ENCODE measurements at places on chromosomes 11 and 22. TPM values are rescaled to one million over a fixed set of nuclear protein-coding genes. Genes with fewer than 3 reads are reported as not detected.

GRCh38 chr11:33703234-33703633 is 2.6 kb upstream of the C11orf91 start:
- H3K27ac ChIP-seq, result peak overlapping the region; percentile 54
- H3K4me1 ChIP-seq, result no peaks in the 10 kb centered on the region
- H3K27me3 ChIP-seq, result no peaks in the 10 kb centered on the region
- H3K4me3 ChIP-seq, result no peak overlapping the region

GRCh38 chr11:69834811-69835800 is 15.9 kb upstream of the FGF3 start:
- no peaks in the 10 kb centered on the region for H3K36me3 ChIP-seq
- no peak overlapping the region for H3K27ac ChIP-seq
- no peak for DNase-seq
- H3K4me3 ChIP-seq, result no peak overlapping the region

GRCh38 chr11:87583931-87584330 is 546.2 kb downstream of the TMEM135 start:
- H3K27me3 ChIP-seq, result no peaks in the 10 kb centered on the region
- H3K4me1 ChIP-seq, result no peaks in the 10 kb centered on the region
- H3K4me3 ChIP-seq, result no peak overlapping the region
- no peak overlapping the region for H3K27ac ChIP-seq
- no peaks in the 10 kb centered on the region for H3K36me3 ChIP-seq

GRCh38 chr11:58928107-58928499 is 11.2 kb upstream of the GLYATL1 start:
- H3K36me3 ChIP-seq, result no peaks in the 10 kb centered on the region
- no peak overlapping the region for H3K4me3 ChIP-seq
- H3K4me1 ChIP-seq, result no peaks in the 10 kb centered on the region
- DNase-seq, result no peak

DNA sequence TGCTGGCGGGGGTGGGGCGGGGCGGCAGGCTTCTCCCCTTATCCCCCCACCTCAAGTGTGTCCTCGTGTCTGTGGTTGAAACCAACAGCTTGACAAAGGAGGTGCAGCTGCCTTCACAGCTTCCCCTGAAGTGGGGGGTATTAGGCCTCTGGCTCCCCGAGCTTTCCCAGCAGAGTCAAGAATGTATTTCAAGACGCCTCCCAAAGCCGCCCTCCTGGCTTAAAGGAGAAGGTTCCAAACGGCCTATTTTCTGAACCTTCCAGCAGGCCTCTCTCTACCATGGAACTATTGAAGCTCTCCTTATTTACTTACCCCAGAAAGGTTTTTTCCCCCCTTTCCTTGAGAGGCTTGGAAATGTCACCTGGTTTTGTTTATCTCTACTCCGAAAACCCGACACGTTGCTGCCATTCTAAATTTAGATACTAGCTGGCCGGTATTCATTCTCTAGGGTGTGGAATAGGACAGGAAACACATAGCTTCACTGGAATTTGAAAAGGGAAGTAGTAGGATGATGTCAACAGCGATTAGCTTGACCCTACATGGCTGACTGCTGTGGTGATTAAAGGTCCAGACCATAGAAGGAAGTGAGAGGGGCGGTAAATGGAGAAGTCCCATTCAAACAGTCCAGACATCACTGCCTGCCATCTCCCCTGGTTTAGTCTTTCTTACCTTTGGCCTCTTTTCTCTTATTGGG is 671 bp upstream of the PICALM start:
- H3K4me1 ChIP-seq, result no peaks in the 10 kb centered on the region
- H3K27ac ChIP-seq, result peak overlapping the region; percentile 98
- peak overlapping the region; percentile 93 for H3K4me3 ChIP-seq

- no peak for DNase-seq
- no peak overlapping the region for H3K4me3 ChIP-seq
- no peaks in the 10 kb centered on the region for H3K4me1 ChIP-seq
Measured at GRCh38 chr22:28279888-28280287, 360.8 kb upstream of the PITPNB start.

DNA sequence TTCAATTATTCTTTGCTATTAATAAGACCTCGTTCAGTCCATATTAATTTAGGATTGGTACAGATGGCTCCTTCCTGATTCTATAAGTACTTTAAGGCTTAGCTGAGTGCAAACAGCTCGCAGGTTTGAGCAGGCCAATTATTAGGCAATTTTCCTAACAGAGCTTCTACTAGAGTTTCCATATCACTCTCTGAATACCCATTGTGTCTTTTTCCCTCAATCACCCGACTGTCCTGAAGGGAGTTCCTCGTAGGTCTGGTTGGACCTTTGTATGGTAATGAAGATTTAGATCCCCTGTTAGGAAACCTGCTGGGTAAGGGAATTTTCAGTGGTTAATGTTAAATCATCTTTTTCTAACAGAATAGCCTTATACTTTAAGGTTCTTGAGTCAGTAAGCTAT is 61.1 kb downstream of the ARHGAP42 start:
- no peaks in the 10 kb centered on the region for H3K27me3 ChIP-seq
- no peaks in the 10 kb centered on the region for H3K36me3 ChIP-seq
- no peak overlapping the region for H3K27ac ChIP-seq
- DNase-seq, result no peak

- H3K4me1 ChIP-seq, result no peaks in the 10 kb centered on the region
- H3K4me3 ChIP-seq, result no peak overlapping the region
- no peaks in the 10 kb centered on the region for H3K36me3 ChIP-seq
- no peaks in the 10 kb centered on the region for H3K27me3 ChIP-seq
Measured at GRCh38 chr11:134025082-134025429, 43.8 kb upstream of the JAM3 start.

GRCh38 chr11:128868841-128869671 is 2.0 kb upstream of the KCNJ1 start:
- H3K4me3 ChIP-seq, result no peak overlapping the region
- H3K36me3 ChIP-seq, result no peaks in the 10 kb centered on the region
- H3K27me3 ChIP-seq, result no peaks in the 10 kb centered on the region
- no peak overlapping the region for H3K27ac ChIP-seq
- no peaks in the 10 kb centered on the region for H3K4me1 ChIP-seq
- no peak for DNase-seq

DNA sequence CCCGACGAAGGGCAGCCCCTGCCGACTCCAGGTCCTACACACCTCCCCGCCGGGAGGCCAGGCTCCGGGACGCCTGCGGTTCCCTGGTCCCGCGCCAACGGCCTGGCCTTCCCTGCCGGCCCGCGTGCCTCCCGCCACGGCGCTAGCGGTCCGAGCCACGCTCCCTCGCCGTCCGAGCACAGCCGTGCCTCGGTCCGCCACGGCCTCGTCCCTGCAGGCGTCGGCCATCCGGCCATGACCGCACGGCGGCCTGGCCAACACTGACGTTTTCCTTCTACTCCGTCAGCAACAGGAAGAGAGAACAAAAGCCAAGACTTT is 532 bp downstream of the EIF4G2 start:
- no peak for DNase-seq
- H3K36me3 ChIP-seq, result no peaks in the 10 kb centered on the region
- H3K27ac ChIP-seq, result peak overlapping the region; percentile 97
- H3K27me3 ChIP-seq, result no peaks in the 10 kb centered on the region
- H3K4me1 ChIP-seq, result peaks cover 23% of the 10 kb centered on the region

The GUCY1A2 gene
- 22.6 TPM for total RNA-seq

DNA sequence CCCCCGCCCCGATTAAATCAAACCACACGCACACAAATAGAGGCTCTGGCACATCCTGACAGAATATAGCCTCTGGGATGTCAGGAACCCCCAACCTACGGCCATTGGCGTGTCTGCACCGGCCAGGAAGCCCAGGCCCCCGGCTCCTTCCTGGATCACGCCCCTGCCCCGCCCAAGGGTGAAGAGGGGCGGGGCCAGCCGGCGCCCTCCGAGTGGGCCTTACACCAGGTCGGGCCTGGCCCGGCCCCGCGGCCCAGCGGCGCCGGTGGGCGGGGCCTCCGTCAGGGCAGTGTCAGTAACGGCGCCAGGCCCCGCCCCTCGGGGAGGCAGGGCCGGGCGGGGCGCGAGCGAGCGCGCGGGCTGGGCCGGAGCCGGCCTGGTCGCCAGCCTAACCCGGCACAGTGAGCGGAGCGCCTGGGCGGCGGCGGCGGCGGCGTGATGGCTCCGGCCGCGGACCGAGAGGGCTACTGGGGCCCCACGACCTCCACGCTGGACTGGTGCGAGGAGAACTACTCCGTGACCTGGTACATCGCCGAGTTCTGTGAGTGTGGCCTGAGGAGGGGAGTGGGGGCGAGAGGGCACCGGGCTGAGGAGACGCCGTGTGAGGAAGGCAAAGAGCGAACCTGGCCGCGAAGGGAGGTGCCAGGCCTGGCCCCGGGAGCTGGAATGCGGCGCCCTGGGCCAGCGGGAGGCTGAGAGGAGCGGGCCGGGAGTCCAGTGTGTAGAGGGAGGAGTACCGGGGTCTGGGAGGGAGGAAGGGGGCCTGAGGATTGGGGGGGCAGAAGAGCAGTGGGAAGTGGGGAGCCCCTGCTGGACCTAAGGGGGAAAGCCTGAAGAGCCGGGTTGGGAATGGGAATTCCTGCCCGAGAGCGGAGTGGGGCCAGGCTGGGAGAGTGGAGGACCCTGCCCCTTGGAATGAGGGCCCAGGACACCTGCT is at the start of gene ACER3:
TSS of gene ACER3 (plus strand) at position 380 of the 937 bp plus-strand sequence. CDS start at position 439, 59 bp downstream.
- H3K4me1 ChIP-seq, result no peaks in the 10 kb centered on the region
- H3K4me3 ChIP-seq, result peak within 1 kb of the TSS; percentile 59
- DNase-seq, result peak; percentile 91
- H3K36me3 ChIP-seq, result no peaks in the 10 kb centered on the region
- H3K27me3 ChIP-seq, result no peaks in the 10 kb centered on the region

The FOLR2 gene
- 32.2 TPM for total RNA-seq

- H3K27ac ChIP-seq, result peak overlapping the region; percentile 64
- no peaks in the 10 kb centered on the region for H3K36me3 ChIP-seq
- H3K27me3 ChIP-seq, result no peaks in the 10 kb centered on the region
- DNase-seq, result no peak
Measured at GRCh38 chr22:42365111-42365865, 66.9 kb downstream of the NFAM1 start.

DNA sequence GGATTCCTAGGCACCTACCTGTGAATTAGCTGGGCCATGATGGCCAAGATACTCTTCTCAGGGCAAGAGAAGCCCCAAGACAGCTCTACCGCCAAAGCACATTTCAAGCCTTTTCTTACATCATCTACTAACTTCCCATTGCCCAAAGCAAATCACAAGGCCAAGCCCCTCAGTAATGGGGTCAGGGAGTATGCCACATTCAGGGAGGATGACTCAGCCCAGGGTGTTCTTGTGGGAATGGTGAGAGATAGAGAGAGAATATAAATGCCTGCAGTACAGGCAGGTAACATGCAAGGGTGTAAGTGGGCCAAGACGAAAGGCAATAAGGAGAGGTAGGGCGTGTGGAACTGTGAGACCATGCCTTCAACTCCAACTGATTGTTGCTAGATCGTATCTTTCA is 162.5 kb upstream of the ISX start:
- H3K36me3 ChIP-seq, result no peaks in the 10 kb centered on the region
- H3K4me1 ChIP-seq, result no peaks in the 10 kb centered on the region
- no peak overlapping the region for H3K27ac ChIP-seq

The MICAL2 gene
- total RNA-seq, result 67.1 TPM

DNA sequence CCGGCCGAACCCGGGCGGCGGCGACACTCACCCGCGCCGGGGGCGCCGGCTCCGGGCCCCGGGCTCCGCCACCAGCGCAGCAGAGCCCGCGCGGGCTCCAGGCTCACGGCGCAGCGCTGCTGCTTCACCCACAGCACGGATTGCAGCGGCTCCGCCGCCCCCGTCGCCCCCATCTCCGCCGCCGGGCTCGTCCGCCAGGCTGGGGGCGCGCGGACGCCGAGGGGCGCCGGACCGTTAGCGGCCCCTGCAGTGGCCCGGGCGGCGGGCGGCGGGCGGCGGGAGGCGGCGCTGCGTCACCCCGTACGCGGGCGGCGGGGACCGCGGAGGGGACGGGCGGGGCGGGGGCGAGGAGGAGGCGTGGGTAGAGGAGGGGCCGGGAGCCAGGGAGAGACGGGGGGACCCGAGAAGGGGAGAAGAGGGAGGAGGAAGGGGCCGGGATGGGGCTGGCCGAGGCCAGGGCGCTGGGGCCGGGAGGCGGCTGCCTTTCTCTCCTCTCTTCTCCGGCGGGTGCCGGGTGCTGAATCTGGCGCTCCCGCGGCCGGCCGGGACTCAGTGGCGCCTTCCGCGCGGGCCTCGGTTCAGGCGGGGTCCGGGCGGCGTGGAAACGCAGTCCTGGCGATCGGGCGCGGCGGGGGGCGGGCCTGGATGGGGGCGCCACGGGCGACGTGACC is at the start of gene CERK:
TSS of gene CERK (minus strand) at position 277 of the 671 bp plus-strand sequence. CDS start at position 173, 104 bp downstream.
- peak; percentile 80 for DNase-seq
- H3K27me3 ChIP-seq, result no peaks in the 10 kb centered on the region
- H3K4me1 ChIP-seq, result peaks cover 17% of the 10 kb centered on the region
- H3K4me3 ChIP-seq, result peak within 1 kb of the TSS; percentile 78
- H3K36me3 ChIP-seq, result no peaks in the 10 kb centered on the region

The GLYATL2 gene
- total RNA-seq, result 4.2 TPM

DNA sequence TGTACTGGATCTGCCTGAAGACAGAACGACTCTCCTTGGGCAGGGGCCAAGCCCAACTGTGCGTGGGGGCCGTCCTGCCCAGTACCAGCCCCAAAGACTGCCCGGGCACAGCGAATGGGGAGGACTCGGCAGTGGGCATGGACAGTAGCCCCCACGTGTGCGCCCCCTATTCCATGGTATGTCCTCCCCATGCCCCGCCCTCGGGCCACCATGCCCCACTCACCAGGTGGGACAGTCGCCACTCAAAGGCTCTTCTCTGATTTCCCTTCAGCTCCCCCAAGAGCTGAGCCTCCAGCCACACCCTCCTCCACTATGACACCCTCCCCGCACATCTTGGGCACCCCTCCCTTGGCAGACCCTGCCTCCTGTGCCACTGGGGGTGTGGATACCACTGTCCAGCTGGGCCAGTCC is 43.5 kb downstream of the GNB1L start:
- H3K27me3 ChIP-seq, result no peaks in the 10 kb centered on the region
- no peak overlapping the region for H3K27ac ChIP-seq
- no peak for DNase-seq
- no peaks in the 10 kb centered on the region for H3K36me3 ChIP-seq
- H3K4me3 ChIP-seq, result no peak overlapping the region

DNA sequence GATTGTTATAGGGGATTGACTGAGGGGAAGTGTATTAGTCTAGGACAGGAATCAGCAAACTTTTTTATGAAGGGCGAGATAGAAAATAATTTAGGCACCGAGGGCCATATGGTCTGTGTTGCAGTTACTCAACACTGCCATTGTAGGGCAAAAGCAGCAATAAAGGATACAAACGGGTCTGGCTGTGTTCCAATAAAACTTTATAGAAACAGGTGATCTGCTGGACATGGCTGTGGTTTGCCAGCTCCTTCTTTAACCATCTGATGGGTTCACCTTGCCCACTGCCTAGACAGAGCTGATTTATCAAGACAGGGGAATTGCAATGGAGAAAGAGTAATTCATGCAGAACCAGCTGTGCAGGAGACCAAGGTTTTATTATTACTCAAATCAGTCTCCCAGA is 20.0 kb downstream of the PRR5L start:
- H3K4me3 ChIP-seq, result no peak overlapping the region
- no peaks in the 10 kb centered on the region for H3K27me3 ChIP-seq
- H3K27ac ChIP-seq, result no peak overlapping the region
- H3K4me1 ChIP-seq, result no peaks in the 10 kb centered on the region

The TMEM25 gene
- 6.1 TPM for total RNA-seq

The CCDC81 gene
- total RNA-seq, result 9.2 TPM
